ENCODE measurements at places on chromosomes 12 and 14.

- DNase-seq: no peak
Observed at GRCh38 chr12:113440947-113441782, 19.0 kb downstream of the SDSL start.

DNA sequence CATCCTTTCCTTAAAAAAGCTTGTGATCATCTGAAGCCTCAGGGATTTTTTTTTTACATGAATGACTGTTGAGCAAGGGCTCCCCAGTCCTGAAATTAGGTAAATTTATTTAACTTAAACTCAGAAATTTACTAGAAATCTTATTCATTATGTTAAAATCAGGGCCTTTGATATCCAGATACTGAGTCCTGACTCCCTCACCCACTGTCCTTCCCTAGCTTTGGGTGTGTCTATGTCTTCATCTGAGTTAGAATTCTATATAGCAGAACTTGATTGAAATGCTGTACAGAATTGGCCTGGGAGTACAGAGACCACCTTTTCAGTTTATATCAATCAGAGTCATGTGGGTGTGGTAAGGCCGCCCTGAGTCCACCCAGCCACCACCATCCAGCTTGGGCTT, 260.0 kb downstream of the CACNA1C start:
- no peak for DNase-seq

DNA sequence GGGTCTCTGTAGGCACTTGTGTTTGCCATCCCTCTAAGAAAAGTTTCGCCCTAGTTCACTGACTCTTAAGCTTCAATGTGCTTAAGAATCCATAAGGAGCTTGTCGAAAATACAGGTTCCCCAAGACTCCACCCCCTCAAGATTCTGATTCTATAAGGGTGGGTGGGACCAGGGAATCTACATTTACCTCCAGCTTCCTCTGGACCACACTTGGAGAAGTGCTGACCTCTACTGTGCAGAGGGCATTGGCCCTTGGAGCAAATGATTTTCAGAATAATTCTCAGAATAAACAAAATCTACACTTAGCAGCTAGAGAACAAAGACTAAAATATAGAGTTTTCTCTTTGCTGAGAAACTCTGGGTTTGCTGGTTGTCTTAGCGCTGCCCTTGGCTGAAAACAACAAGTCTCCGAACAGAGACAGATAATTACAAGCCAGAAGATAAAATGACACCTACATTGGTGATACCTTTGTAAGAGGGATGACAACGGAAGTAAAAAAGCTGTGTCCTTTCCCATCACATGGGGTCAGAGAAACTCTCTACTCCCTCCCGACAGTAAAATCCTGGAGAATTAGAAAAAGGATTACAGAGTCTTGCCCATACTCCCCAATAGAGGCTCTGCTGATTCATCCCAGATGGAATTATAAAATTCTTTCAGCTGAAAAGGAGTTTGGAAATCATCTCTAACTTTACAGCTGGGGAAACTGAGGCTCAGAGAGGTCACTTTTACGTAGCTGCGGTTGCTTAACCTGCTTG, 4.8 kb downstream of the TGFB3 start:
- no peak for DNase-seq

DNA sequence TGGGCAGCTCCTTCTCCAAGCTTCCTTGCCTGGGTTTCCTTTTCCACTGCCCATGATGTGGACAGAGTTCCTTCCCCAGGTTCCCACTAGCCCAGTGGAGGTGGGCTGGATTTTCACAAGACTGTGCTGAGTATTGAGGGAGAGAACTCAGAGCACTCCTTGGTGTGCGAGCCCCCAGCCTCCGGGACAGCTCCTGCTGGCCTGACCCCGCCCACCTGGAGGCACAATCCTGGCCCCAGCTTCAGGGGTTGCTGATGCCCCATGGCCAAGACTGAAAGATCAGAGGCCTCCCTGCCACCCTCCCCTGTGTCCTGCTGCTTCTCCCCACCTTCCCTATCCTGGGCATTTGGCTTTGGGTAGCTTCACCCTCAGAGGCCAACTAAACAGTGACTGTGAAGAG, 7.7 kb downstream of the KCNH3 start:
- no peak for DNase-seq

GRCh38 chr12:2609020-2609419, 185.8 kb upstream of the FKBP4 start:
- no peak for DNase-seq

- no peak for DNase-seq
Observed at GRCh38 chr14:77025744-77026165, 2.8 kb downstream of the IRF2BPL start.

DNA sequence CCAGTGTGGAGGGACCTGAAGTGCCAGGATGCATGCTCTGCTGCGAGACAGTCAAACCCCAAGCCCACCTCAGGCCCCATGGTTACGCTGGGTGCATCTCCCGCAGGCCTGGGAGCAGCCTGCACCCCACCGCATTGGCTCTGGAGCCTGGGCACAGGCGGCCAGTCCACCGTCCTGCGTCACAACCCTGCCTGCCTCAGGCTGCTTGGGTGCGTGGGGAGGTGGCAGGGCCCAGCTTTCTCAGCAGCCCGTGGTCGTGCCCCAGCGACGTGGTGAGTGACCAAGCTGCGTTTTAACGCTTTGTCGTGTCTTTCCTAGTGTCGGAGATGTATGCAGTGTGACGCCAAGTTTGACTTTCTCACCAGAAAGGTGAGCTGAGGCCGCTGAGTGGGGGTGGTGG, 10.9 kb downstream of the ZFYVE21 start:
- DNase-seq: no peak

- no peak for DNase-seq
Observed at GRCh38 chr14:70188659-70189455, at the start of gene SLC8A3. TSS of gene SLC8A3 (minus strand) at chr14:70188951. CDS start at chr14:70168422, 20,529 bp downstream.

DNA sequence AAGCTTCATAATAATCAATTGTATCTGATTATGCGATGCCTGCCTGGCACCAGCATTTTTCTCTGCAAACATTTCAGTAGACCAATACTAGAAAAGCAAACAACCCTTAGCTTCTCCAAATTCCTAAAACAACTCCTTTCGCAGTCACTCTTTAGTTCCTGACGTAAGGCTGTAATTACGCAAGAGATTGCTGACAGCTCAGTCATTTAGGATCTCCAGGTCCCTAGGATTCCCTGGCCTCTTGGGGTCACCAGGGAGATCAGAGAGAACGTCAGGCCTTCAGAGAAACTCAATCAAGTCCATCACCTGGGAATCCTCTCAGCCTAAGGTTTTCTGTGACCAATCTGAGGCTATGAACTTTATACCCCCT, 390.6 kb downstream of the PAWR start:
- DNase-seq: no peak

DNA sequence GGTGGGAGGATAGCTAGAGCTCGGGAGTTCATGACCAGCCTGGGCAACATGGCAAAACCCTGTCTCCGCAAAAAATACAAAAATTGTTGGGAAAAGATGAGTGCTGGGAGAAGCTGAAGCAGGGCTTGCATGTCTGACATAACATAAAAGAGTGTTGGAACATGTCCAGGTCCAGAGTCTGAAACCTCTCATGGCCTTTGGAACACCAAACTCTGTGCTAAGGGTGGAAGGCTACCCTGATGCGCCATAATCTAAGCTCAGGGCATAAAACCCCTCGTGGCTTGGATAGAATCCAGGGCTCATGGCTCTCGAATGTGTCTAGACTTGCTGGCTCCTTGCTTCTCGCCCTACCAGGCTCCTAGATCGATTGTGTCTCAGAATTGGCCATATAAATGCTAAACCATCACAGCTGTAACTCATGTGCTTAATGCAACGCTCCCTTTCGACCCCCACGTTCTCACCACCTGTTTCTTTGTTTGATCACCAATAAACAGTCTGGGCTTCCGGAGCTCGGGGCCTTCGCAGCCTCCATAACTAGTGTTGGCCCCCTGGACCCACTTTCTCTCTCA, 6.7 kb upstream of the CLEC7A start:
- no peak for DNase-seq

DNA sequence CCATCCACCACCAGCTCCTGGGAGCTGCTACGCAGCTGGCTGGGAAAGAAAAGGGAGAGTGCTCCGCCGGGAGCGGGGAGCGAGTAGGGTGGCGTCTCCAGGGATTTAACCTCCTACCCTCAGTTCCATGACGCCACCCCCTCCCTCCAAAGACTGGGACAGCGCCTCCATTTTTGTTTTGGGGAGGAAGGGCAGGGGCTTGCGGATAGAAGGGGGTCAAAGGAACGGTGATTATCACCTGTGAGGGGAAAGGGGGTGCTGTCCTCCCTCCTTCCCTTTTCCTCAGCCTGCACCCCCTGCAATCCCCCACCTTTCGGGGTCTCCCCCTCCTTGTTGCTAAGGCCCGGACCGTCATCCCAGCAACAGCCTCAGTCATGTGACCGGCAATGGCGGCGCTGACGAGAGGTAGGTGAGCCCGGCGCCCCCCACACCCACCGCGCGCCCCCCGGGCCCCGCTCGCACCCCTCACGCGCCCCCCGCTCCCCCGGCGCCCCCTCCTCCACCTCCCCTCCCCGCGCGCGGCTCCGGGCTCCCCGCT, at the start of gene DTX3:
DTX3 (plus strand) TSS at position 371 of the 538 bp plus-strand sequence. CDS start 1,694 bp downstream, outside the sequence.
- no peak for DNase-seq

DNA sequence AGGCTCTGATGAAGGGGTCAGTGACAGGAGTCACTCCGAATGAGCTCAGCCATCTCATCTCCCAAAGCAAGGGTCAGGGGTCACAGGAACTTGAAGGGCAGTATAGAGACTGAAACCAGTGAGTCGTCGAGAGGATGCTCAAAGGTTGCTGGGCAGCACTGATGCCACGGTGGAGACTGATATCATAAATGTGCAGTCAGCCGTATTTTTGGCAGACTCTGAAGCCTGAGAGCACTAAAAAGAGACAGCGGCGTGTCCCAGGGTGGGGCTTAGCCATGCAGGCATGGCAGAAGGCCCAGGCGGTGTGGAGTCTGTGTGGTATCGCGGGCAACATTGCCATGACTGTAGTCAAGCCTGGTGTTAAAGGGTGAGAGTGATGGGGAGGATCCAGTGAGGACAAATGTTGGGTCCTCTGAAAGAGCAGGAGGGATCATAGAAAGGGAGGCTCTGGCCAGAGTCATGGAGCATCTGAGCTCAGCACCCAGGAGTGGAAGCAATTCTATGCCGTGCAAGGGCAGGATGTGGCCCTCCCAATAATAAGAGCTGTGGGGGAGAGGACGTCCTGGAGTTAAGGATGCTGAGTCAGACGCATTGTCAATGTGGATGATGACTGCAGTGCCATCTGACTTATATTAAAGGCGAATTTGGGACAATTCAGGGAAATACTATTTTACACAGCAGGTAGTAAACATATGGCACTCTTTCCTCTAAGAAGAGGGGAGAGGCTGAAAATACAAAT, 241.2 kb upstream of the FKBP4 start:
- DNase-seq: no peak

DNA sequence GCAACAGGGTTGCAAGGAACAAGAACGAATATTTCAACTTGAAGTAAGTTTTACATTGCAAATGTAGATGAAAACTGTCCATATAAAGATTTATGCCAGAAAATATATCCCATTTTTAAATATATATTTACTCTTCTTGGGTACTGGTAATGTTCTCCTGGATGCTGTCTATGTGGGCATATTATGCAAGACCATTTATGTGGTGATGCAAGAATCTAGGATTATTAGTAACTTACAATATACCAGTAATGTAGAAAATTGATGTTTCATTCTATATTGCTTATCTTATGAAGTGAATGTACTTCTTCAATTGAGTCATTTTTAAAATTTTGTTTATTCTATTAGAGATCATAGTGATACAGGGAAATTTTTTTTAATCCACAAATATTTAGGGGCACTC, 25.1 kb downstream of the FGFR1OP2 start:
- DNase-seq: no peak

- no peak for DNase-seq
Observed at GRCh38 chr12:109995361-109995685, 845 bp downstream of the GIT2 start.

GRCh38 chr12:108833355-108833733, 24.0 kb downstream of the SSH1 start:
- DNase-seq: peak; percentile 90

- DNase-seq: no peak
Observed at GRCh38 chr12:43308776-43309175, 243.2 kb downstream of the ADAMTS20 start.
